ENCODE measurements at places on chromosomes 11 and 22. TPM values are rescaled to one million over a fixed set of nuclear protein-coding genes. Genes with fewer than 3 reads are reported as not detected.

DNA sequence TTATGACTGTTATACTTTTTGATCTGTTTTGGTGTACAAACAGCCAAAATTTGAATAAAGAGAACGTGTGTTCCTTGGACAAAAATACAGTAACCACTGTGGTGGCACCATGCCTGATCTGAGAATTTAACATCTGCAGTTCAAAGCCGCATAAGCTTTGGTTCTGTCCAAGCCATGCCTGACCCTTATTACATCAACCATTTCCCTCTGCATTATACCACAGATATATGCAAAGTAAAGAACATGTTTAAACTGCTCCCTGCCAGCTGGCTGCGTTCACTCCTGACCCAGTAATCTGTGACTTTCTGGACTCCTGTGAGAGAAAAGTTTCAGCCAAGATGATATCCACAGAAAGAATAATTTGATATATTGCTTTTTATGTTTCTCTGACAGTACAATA is 890.5 kb upstream of the ANO3 start:
- DNase-seq = peak; percentile 12

- DNase-seq = no peak
Observed at GRCh38 chr11:116421529-116422185, 351.1 kb downstream of the BUD13 start.

- peak; percentile 57 for DNase-seq
Observed at GRCh38 chr11:101583251-101584128, at the start of gene TRPC6. Gene TRPC6 (minus strand): TSS chr11:101584007. CDS start chr11:101583503, 504 bp downstream.

- DNase-seq = no peak
Observed at GRCh38 chr11:96062134-96062533, 138.2 kb upstream of the MTMR2 start.

GRCh38 chr11:3171931-3172560 is 6.9 kb upstream of the OSBPL5 start:
- DNase-seq = no peak

- no peak for DNase-seq
Observed at GRCh38 chr22:21101877-21102638, 56.3 kb downstream of the LRRC74B start.

DNA sequence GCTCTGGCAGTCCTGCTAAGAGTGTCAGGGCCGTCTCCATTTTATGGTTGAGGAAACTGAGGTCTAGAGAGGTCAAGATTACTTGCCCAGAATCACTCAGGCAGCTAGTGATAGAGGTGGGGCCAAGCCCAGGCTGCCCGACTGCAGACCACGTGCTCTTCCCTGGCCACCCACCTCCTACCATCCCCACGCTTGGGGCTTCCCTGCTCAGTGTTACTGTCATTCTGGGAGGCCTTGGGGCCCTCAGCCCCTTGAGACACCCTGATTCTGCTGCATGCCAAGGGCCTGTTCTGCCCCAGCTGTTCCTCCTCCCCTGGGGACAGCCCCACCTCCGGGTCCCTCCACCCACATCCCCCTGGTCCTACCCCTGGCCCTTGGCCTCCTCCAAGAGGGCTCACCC is 17.2 kb upstream of the TAB1 start:
- DNase-seq = no peak

- DNase-seq = no peak
Observed at GRCh38 chr11:776263-776560, 1.1 kb downstream of the GATD1 start.

The GAB2 gene
- polyA plus RNA-seq = 17.5 TPM

The LINC01488 gene
- polyA plus RNA-seq = not detected

The SYT7 gene
- polyA plus RNA-seq = 4.7 TPM

The OPCML gene
- 13.9 TPM for polyA plus RNA-seq

The ANGPTL5 gene
- not detected for polyA plus RNA-seq
